Breast epithelium (tissue), 4 donors: ENCODE measurements at places on chromosomes 7 and 10. TPM values are rescaled to one million over a fixed set of nuclear protein-coding genes. Genes with fewer than 3 reads are reported as not detected.

The YAE1 gene
- 24.6 TPM for total RNA-seq

DNA sequence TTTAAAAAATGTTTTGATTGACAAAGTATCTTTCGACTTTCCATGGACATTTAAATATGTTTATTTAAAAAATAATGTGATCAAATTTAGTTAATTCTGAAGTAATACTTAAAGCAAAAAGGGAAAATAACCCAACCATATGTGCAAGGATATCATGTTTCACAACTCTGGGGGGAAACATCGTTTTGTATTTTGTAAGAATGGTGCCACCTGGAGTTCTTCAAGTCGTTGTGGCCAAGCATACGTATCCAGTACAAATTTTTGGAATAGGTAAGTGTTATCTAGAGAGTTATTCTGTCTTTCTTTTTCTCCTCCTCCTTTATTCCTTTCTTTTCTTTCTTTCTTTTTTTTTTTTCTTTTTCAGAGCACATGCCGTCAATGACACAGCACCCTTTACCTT lies 176.2 kb upstream of the CSTF2T start:
- no peak for DNase-seq

GRCh38 chr10:62005281-62005680 lies 103.8 kb downstream of the ARID5B start:
- no peak for DNase-seq

The NYAP1 gene
- total RNA-seq, result 0.48 TPM

The CAV2 gene
- 63.3 TPM for total RNA-seq

GRCh38 chr7:2192831-2193534 lies 39.8 kb downstream of the MAD1L1 start:
- no peak for DNase-seq

GRCh38 chr10:74289951-74290350 lies 138.9 kb downstream of the ADK start:
- no peak for DNase-seq

GRCh38 chr7:17132726-17133125 lies 165.7 kb upstream of the AHR start:
- DNase-seq, result no peak

The UNC5B gene
- 3.5 TPM for total RNA-seq

The TMEM178B gene
- 0.88 TPM for total RNA-seq

The SPDYE2 gene
- total RNA-seq, result not detected

DNA sequence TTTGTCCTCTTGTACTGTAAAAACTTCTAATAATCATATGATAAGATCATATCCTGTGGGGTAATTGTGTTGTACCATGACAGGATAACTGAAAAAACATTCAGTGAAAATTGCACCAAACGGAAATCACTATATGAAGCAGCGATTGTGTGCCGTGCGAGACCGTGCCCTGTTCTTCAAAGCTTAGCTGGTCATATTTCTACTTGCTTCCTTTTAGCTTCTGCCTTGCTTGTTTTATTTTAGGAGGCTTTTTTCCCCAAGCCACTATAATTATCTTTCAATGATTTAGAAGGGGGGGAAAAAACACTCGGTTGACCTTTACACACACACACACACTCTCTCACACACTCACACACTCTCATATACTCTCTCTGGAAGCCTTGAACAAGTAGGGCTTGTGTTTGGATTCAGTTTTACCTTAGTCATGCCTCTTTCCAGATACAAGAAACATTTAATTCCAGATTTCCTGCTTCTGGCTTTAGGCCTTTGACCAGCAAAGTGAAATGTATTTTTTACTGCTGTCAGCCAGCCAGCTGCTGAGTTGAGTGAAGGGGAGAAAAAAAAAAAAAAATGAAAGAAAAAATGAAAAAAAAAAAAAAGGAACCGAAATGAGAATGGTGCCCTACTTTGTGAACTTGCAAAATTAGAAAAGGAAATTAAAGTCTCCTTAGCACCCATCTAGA lies 181.4 kb downstream of the ARID5B start:
- DNase-seq, result no peak

The PCDH15 gene
- total RNA-seq, result not detected

The GPER1 gene
- total RNA-seq, result 2.6 TPM

The LEP gene
- 48.2 TPM for total RNA-seq

DNA sequence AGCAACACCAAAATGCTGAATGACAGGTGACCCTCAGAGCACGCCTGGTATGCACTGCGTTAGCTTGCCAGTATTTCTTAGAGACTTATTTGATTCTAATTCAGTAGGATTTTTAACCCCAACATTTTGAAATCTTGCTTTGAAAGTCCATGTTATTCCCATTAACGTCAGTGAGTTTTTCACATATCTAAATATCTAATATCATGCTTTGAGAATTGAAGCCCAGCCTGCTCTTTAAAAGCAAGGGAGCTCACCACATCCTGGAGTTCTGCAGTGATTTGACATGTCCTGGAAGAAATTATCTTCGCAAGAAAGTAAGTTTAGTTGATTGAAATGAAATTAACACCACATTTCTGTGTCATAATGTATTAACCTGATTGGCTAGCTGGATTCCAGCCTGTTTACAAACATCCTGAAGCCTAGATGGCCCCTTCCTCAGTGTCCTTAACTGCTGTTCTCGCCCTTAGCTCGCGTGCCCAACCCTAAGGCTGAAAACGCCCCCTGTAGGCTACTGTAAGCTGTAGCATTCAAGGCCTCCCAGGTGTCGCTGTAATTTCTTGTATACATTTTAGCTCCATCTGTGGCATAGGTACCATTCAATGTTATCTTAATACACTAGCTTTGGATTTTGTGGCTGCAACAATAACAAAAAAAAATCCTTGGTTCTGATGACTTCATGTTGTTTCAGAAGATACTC lies 191.5 kb downstream of the MGMT start:
- no peak for DNase-seq

- no peak for DNase-seq
Measured at GRCh38 chr7:96671854-96672253, 37.8 kb downstream of the SEM1 start.

DNA sequence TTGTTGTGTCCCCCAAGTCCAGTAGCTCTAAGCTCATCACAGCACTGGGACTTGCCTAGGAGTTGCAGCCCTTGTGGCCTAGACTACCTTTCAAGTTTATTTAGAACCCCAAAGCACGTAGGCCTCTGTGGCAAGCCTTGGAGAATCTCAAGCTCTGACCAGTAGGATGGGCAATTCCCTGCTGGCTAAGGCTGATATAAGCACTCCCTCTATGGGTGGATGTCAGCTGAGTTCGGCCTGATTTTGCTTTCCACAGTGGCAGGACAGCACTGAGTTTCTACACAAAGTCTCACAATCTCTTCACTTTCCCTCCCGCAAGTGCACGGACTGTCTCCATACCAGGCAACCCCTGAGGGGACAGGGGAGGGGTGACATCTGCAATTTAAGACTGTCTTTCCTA lies 886.4 kb upstream of the LRRN3 start:
- no peak for DNase-seq

GRCh38 chr10:22704471-22704911 lies 9.9 kb downstream of the PIP4K2A start:
- DNase-seq, result no peak

The KBTBD2 gene
- total RNA-seq, result 55.9 TPM

DNA sequence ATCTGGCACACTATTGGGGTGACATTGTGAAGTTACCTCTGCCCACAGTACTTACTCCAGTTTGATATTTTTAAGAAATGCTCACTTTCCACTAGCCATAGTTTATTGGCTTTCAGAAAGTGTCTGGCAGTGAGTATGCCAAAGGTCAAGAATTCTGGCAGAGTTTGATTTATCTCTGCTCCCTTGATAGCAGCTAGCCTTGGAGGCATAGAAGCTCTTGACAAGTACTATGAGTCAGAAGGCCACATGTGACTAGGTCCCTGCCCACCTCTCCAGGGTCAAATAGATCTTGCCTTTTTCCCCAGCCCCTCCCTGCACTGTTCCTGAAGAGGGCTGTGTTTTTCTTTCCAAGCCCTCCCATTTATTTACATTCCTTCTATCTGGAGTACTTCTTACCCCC lies 202.2 kb downstream of the AUTS2 start:
- DNase-seq, result no peak

GRCh38 chr10:70474780-70475179 lies 3.8 kb upstream of the PALD1 start:
- no peak for DNase-seq

- DNase-seq, result no peak
Measured at GRCh38 chr7:16590424-16590823, 55.1 kb downstream of the ANKMY2 start.

The CEP55 gene
- total RNA-seq, result 0.73 TPM

GRCh38 chr10:87925570-87925969 lies 62.1 kb downstream of the PTEN start:
- DNase-seq, result no peak

- DNase-seq, result no peak
Measured at GRCh38 chr10:117007080-117007479, 2.1 kb upstream of the SHTN1 start.

The PPP1R3C gene
- 48.1 TPM for total RNA-seq

The DCLRE1C gene
- 10.8 TPM for total RNA-seq

DNA sequence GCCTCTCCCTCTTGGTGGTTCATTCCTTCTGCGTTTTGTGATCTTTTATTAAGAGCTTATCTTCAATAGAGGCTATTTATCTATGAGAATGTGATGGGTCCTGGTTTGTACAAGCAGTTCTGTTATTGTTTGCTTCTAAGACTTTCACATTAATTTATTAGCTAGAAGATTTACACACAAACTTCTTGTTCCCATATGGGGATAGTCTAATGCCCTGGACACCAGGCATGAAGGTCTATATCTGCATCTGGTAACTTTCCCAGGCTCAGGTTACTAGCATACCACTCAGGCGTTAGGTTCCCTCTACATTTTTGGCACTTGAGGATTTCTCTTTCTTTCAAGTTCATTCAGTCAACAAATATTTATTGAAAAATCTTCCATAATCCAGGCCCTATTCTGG lies 7.7 kb downstream of the XPNPEP1 start:
- no peak for DNase-seq

DNA sequence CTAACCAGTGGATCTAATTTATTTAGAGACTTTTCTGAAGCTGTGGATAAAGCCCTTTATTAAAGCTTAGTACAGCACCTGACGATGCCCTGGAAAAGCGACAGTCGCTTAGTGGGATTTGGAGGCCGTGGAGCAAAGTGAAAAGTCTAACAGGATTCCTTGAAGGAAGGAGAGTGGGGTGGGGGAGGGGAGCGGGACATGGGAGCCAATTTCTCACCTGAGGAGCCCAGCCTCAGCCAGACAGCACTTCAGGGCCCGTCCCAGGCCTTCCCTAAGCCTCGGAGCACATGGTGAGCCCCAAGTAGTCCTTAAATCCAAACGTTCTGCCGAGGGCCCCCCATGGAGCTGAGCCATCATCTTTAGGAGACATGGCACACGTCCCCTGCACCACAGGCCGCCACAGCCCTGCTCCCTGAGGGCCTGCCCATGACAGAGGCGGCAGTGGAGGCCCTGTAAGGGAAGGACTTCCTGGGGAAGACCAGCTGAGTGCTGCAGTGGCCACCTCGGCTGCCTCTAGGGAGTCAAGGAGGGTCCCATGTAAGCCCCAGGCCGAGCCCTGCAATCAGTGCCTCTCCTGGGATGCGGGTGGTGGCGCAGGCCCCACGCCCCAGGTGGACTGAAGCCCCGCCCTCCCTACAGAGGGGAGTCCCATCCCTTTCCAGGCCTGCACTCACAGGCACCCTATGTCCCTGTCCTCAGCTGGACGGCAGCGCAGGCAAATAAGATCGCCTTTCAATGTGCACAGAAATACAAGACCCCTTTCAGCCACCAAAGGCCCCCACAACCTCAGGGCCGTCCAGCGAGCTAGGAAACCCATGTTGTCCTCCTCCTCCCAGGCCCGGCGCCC lies 187.0 kb downstream of the MAD1L1 start:
- no peak for DNase-seq

GRCh38 chr7:141339603-141340002 lies 211.6 kb upstream of the AGK start:
- DNase-seq, result no peak

GRCh38 chr7:6641305-6642035 lies 4.4 kb downstream of the ZNF316 start:
- no peak for DNase-seq

DNA sequence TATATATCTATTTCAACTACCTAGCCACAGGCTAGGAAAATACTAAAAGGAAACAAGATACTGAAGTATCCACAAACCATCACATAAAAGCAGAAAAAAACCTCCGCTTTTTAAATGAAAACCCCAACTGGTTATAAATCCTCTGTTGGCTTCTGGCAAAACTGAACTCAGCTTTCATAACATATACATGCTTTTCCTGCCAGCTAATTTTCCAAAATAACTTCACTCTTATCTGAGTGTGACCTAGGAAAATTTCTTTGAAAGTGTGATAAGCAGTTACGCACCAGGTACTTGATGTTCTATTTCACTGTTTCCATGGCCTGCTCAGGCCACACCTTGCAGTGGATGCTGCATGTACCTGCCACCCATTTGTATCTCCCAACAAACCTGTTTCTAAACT lies 11.8 kb downstream of the FAM3C start:
- DNase-seq, result no peak

- no peak for DNase-seq
Measured at GRCh38 chr10:125428054-125428453, 254.9 kb downstream of the TEX36 start.

DNA sequence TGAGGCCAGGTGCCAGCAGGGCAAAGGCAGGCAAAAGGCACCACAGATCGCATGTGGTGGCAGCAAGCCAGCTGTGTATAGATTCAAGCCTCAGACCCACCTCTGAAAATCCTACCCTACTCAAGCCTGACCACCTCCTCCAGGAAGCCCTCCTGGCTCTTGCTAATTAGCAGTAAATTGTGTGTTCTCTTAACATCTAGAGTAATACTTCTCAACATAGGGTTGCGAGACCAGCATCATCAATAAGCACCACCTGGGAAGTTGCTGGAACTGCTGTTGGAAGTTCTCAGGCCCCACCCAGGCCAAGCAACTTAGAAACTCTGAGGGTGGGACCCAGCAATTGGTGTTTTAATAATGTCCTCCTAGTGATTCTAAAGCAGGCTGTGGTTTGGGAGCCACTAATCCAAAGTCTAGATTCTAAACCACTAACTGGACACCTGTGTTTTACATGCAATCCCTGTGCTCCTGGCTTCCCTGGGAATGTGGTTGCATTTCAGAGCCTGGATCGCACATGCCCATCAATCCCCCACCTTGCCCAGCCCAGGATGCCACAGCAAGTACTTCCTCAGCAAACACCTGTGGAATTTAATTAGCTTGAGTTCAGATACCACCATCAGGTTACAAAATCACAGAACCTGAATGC lies 46.2 kb downstream of the KCNMA1 start:
- DNase-seq, result no peak

DNA sequence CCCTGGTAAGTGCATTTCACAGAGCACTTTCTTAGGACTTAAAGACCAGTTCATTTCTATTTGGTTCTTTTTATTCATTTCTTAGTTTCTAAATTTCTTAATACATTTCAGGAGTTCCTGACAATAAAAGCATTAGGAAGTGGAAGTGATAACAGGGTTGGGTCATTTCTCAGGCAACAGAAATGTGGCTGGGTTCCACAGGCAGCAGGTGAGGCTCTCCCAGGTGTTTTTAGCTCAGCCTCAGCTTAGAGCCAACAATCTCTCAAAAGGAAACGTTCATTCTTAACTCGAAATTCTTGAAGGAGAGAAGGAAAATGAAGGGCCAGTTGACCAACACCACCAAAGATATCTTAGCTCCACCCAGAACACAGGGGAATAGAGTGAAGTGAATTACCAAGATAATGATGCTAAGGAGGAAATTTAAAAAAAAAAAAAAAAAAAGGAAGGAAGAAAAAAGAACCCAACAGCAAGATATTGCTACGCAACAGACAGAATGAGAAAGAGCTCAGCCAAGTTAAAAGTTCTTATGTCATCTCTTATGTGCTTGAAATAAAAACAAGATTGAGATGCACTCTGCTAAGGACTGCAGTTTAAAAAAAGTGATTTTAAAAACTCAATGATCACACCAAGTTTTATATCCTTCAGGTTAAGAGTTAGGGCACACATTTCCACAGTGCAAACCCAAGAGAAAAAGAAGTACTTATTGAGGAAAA lies 230.1 kb downstream of the GLI3 start:
- DNase-seq, result no peak

- no peak for DNase-seq
Measured at GRCh38 chr7:7175075-7175695, 7.2 kb upstream of the C1GALT1 start.
